NCI-H524 treated with DMSO at 0.1 percent for 48 hours (cell line): ENCODE measurements at places on chromosomes 3 and 15.
A peak's percentile ranks its signal among the peaks of the same experiment; 100 is the strongest.

DNA sequence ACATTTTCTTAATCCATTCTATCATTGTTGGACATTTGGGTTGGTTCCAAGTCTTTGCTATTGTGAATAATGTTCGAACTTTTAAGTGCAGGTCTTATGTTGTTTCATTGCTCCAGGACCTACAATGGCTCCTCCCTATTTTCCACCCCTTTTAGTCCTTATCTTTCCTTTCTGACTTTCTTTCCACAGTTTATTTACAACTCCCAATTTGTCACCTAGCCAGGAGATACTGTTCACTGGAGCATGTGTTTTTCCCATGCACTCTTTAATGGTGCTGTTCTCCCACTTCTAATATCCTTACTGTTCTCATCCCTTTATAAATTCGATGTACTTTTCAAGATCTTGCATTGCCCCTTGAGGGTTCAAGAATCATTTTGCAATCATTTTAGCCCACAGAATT is 290.0 kb downstream of the WDR72 start:
- no peak for DNase-seq

GRCh38 chr3:12187448-12188327 is 29.0 kb upstream of the TIMP4 start:
- DNase-seq = no peak

DNA sequence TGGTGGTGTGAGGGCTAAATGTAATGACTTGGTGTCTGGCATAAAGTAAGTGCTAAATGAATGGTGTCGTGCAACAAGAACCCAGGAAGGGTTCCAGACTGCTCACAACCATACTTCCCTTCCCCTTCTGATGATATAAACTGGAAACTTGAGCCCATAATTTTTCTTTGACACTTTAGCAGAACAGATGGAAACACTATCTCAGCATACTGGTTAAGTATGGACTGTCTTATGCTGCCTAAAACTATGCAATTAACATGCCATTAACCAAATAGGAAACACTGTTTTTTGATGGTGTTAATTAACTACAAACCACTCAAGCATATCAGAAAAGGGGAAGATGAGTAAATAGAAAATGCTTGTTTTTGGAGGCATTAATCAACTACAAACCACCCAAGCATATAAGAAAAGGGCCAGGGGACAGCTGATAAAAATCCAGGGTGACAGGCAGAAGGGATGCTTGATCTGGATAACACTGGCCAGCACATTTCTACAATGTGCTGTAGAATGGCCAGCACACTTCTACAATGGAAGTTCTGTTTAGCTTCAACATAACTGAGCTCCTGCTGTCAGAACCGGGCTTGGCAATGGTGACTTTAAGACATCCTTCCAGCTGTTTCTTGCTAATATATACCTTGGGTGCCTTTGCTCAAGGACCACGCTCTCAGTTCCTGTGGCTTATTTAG is 85.5 kb upstream of the FAM3D start:
- no peak for DNase-seq

DNA sequence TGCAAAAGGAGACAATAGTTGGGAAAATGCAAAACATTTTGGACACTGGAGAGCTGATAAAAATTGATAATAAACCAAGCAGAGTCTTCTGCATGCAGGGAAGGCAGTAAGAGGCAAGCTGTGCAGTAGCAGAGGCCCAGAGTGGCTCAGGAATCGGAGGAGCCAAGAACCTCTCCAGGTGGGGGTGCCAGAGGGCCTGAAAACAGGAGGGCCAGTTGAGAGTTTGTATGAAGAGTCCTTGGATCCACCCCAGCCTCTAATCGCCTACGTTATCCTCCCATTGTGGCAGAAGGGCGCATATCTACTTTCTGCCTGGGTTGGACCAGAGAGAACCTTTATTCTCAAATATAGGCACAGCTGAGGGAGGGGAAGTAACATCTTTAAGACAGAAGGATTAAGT is 48.9 kb upstream of the RBP1 start:
- DNase-seq = peak; percentile 32

- DNase-seq = no peak
Observed at GRCh38 chr3:46971742-46972141, 4.8 kb downstream of the CCDC12 start.

GRCh38 chr3:171415070-171415469 is 45.1 kb downstream of the TNIK start:
- no peak for DNase-seq

DNA sequence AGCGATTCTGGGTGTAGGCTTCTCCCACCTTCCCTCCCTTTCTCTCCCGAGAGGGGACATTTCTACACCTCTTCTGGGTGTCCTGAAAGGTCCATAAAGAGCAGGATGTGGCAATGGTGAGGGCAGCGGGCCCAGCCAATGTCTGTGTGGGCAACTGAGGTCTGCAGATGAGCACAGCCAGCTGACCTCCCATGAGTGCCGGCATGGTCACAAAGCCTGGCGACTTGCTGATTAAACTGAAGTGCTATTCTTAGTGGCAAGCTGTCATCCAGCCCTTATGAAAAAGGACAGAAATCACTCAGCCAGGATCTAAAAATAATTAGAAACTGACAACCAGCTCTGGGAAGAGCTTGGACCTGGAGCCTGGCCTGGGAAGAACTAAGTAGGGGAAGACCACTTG is 124.3 kb upstream of the RGMA start:
- no peak for DNase-seq

- DNase-seq = no peak
Observed at GRCh38 chr3:12974819-12975218, 98.4 kb downstream of the IQSEC1 start.

- DNase-seq = no peak
Observed at GRCh38 chr3:15384510-15385237, 42.7 kb downstream of the METTL6 start.

GRCh38 chr3:135869439-135870105 is 96.0 kb upstream of the PPP2R3A start:
- DNase-seq = no peak

DNA sequence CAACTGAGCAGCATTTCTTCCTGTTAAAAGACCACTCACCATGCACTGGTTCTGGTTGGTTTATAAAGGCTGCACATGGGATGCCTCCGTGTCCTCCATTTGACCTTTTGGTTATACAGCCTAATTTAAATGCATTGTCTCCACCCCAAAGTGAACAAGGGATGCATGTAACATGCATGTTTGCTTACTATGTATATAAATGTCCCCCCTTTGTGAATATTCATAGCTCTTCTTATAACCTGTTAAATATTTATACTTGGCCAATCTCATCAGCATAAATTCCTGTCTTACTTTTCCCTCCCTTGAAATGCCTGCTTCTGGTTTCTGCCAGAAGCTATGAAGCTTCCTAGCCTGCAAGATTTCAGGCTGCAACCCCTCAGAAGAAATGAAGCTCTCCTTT is 27.4 kb downstream of the TARS3 start:
- no peak for DNase-seq
